ENCODE measurements at places on chromosomes 1 and 21.

DNA sequence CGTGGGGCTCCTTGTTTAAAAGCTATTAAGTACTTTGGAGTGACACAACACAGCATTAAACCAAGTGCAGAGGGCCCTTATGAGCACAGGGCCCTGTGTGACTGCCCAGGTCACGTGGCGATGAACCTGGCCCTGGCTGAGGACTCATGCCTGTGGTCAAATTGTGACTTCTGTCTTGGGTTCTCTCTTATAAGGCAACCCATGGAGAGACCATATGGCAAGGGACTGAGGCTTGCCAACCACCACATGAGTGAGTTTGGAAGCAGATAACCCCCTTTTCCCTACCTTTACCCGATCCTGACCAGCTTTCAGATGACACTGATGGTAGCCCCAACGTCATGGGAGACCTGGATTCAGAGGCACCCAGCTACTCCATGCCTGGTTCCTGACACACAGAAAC lies 140.5 kb downstream of the ZBTB18 start:
- DNase-seq = no peak

GRCh38 chr1:208033236-208033635 lies 122.3 kb upstream of the CD34 start:
- DNase-seq = no peak

DNA sequence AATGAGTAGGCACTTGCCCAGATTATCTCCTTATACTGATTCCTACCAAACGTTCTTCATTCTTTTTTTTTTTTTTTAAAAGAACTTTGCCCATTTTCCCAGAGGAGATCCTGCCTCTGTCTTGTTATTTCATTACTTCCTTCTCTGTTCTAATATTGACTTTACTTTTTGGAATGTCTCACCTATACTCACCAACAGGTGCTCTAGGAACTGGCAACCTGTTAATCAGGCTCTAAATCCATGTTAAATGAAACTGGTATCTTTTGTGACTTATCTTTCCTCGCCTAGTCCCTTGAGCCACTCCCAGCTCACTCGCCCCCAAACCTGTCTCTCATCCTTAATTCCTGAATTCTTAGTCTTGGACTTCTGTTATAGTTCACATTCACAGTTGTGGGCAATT lies 1.2 kb upstream of the CRCT1 start:
- DNase-seq = no peak

- DNase-seq = no peak
Observed at GRCh38 chr1:53731779-53732305, 7.1 kb downstream of the GLIS1 start.

GRCh38 chr1:74513411-74514300 lies 1.2 kb upstream of the LRRC53 start:
- DNase-seq = no peak

- DNase-seq = no peak
Observed at GRCh38 chr1:86750076-86750475, 45.7 kb downstream of the SH3GLB1 start.

DNA sequence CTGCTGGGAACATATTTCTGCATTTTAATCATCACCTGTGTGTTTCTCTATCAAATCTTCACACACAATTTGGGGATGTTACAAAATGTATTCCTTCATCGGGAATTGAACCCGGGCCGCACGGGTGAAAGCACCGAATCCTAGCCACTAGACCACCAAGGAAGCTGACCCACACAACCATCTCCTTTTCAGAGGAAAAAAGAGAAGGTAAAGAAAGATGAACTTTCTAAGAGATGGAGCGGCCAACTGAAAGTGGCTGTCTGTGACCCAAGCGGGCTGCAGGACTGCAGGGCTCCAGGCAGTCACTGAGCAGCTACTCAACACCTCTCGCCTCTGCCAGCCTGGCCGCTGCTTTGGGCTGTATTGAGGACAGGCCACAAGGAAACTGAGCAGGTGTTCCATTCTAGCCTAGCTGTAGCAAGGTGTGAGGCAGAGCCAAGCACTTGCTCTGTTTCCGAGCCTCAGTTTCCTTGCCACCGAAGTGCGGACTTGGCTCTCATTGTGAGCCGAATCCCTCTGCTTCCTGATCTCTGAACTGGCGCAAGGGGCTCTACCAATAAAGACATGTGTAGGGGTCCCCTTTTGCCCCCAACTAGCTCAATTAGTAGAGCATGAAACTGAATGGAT lies 156.9 kb upstream of the NBPF11 start:
- no peak for DNase-seq

GRCh38 chr1:31694964-31695313 lies 8.9 kb downstream of the COL16A1 start:
- no peak for DNase-seq

- DNase-seq = no peak
Observed at GRCh38 chr1:154206196-154206595, at the start of gene CFAP141. CFAP141 (minus strand) TSS chr1:154206333; CDS start chr1:154206307, 26 bp downstream.

DNA sequence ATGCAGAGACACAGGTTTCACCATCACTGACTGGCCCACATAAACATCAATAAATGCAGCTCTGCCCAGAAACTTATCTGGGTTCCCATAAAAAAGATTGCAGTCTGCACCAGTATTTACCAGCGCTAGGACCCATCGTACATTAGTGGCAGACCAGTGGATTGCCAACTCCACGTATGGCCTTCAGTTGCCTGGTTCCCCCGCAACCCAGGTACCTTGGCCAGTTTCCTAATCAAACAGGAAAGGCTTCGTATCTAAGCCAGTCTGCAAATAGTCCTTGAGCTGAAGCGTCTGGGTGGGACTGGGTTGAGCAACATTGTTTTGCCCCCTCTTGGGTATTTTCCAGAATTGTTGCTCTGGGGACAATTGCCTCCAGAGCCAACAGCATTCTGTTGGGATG lies 1639.3 kb downstream of the MRPL39 start:
- DNase-seq = no peak

DNA sequence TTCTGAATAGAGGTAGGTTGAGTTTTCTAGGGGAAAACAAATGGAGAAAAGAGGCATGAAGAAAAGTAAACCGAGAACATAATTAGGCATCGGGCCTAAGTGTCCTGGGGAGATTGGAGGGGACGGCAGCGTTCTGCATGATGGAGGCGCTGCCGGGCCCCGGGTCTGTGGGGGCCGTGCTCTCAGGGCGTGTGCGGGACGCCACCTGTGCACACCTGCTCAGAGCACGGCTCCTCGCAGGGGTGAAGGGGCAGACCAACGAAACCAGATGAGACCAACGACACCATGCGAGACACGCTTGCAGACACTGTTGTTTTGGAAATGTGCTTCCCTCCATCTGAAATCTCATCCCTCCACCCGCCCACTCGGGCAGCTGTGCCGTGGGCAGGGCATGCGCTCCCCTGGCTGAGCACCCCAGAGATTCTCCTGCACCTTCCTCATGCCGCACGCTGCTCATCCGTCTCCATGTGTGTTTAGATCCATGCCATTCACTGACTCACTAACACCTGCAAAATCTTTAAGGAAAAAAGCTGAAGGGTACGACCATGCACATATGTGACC lies 28.2 kb upstream of the TRAPPC10 start:
- no peak for DNase-seq

GRCh38 chr1:17031436-17031835 lies 19.7 kb upstream of the ATP13A2 start:
- DNase-seq = no peak

DNA sequence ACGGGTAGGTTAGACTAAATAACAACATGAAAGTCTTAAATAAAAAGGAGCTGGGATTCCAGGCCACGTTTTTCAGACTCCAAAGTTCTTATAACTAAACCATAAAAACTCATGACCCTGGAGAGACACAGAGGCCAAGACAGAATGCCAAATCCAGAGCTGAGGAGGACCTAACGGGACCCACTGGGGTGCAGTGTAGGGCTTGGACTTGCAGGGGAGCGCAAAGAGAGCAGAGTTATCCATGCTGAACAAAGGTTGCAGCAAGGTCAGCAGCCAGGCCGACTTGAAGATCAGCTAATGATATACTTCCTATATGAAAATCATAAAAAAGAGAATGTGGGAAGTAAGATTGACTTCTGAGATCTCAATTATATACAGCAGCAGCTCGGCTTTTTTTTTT lies 237.1 kb downstream of the TM2D1 start:
- no peak for DNase-seq

DNA sequence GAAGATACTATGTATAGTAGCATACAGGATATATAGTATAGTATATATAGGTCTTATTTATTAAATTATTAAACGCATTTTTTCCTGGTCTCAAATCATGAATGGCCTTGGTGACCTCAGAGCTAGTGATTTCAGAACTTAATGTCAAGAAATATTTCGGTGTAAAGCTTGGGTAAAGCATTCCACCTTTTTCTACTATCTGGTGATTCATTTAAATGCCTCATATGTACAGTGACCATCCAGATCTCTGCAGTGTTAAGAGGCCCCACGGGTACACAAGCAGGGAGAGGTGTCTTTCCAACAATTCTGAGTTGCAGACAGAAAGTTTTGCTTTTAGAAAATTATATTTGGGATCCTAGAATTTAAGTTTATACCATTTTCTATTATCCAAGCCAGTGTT lies 626.5 kb downstream of the PTPRC start:
- DNase-seq = no peak

- DNase-seq = no peak
Observed at GRCh38 chr1:170967042-170967910, 31.9 kb downstream of the MROH9 start.

GRCh38 chr21:38367646-38368045 lies 110.9 kb downstream of the KCNJ15 start:
- DNase-seq = no peak

- DNase-seq = no peak
Observed at GRCh38 chr21:38301321-38302214, 44.8 kb downstream of the KCNJ15 start.

GRCh38 chr1:209457401-209458125 lies 126.0 kb upstream of the CAMK1G start:
- no peak for DNase-seq

DNA sequence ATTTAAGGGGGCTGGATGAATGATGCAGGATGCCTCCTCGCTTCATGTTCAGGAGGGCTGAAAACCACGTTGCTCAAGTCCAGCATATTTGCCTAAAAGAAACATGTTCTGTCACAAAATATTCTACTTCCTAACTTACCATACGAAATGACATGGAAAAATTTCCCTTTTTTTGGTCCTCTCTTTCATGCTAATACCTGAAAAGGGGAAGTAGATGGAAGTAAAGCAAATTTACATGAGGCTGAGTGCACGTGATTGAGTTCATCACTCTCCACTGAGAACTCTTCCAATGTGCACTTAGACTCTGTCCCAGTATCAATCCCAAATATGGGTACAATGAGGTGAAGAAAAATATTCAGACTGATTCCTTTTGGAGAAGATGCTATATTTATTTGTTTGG lies 23.0 kb downstream of the XCL2 start:
- no peak for DNase-seq

DNA sequence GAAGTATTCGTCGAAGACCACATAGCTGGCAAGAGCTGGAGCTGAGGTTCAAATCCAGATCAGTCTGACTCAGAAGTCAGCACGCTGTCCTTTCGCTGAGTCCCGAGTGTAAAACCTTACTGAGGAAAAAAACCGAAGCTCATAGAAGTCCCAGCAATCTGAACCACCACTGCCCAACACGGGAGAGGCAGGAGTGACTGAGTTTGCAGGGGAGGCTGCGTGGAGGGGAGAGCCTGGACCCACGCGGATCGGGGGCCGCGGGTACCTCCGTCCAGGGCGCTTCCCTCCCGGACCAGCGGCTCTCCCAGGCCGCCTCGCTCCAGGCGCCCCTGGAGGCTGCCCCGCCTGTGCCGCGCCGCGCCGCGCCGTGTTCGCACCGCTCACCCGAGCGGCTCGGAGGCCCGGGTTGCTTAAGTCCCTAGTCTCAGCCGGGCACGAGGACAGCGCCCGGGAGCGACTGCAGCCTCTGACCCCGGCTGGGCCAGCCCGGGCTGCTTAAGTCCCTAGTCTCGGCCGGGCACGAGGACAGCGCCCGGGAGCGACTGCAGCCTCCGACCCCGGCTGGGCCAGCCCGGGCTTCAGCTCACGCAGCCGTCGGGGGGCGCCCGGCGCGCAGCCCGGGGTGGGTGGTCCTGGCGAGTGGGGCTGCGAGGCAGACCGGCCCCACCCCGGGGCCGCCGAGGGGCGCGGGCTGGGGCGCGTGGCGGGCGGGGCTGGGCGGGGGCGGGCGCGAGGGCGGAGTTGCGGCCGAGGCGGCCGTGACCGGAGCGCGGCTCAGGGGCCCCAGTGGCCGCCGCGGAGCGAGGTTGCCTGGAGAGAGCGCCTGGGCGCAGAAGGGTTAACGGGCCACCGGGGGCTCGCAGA lies at the start of gene ADAMTSL4:
ADAMTSL4 (plus strand) TSS at position 777 of the 864 bp plus-strand sequence. CDS start 2,881 bp downstream, outside the sequence.
- DNase-seq = no peak

GRCh38 chr1:54764922-54765561 lies 719 bp upstream of the PARS2 start:
- DNase-seq = no peak

DNA sequence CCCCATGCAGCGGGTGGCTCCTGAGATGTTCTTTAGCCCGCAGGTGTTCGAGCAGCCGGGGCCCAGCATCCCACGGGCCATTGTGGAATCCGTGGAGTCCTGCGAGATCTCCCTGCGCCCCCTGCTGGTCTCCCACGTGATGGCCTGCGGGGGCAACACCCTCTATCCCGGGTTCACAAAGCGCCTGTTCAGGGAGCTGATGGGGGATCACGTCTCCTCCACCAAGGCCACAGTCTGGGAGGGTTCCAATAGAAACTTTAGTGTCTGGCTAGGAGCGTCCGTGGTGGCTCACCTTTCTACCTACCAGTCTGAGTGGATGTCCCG lies 71.0 kb downstream of the ACTL8 start:
- no peak for DNase-seq

DNA sequence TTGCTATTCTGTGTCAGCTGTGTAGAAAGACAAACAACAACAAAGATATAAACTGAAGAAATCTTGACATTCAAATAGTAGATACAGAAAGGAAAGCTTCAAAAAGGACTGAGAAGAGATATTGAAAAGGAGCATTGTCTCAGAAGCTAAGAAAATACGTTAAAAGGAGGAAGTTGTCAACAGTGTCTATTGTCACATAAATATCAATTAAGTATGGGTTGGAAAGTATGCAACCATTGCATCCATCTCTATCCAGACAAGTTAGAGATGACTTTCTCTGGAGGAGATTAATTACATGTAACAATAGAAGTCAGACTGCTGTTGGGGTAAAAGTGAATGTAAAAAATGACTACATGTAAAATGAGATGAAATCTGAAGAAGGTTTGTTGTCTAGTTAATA lies 29.7 kb upstream of the BRINP3 start:
- no peak for DNase-seq

- DNase-seq = no peak
Observed at GRCh38 chr1:981955-982558, at the start of gene PERM1. PERM1 (minus strand) TSS chr1:982093; CDS start chr1:981029, 1,064 bp downstream.

- DNase-seq = no peak
Observed at GRCh38 chr1:164473544-164473943, 85.4 kb upstream of the PBX1 start.

GRCh38 chr1:32179193-32179442 lies 357 bp upstream of the TXLNA start:
- no peak for DNase-seq

- DNase-seq = peak; percentile 60
Observed at GRCh38 chr1:234980645-234981396, 147.8 kb downstream of the TOMM20 start.
